ENCODE measurements at places on chromosomes 1 and 21. TPM values are rescaled to one million over a fixed set of nuclear protein-coding genes. Genes with fewer than 3 reads are reported as not detected.
A peak's percentile ranks its signal among the peaks of the same experiment; 100 is the strongest.

DNA sequence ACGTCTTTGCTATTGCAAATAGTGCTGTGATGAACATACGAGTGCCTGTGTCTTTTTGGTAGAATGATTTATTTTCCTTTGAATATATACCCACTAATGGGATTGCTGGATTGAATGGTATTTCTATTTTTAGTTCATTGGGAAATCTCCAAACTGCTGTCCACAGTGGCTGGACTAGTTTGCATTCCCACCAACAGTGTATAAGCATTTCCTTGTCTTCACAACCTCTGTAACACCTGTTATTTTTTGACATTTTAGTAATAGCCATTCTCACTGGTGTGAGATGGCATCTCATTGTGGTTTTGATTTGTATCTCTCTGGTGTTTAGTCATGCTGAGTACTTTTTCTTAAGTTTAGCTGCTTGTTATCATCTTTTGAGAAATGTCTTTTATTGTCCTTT is 215.0 kb downstream of the FMN2 start:
- DNase-seq = no peak

DNA sequence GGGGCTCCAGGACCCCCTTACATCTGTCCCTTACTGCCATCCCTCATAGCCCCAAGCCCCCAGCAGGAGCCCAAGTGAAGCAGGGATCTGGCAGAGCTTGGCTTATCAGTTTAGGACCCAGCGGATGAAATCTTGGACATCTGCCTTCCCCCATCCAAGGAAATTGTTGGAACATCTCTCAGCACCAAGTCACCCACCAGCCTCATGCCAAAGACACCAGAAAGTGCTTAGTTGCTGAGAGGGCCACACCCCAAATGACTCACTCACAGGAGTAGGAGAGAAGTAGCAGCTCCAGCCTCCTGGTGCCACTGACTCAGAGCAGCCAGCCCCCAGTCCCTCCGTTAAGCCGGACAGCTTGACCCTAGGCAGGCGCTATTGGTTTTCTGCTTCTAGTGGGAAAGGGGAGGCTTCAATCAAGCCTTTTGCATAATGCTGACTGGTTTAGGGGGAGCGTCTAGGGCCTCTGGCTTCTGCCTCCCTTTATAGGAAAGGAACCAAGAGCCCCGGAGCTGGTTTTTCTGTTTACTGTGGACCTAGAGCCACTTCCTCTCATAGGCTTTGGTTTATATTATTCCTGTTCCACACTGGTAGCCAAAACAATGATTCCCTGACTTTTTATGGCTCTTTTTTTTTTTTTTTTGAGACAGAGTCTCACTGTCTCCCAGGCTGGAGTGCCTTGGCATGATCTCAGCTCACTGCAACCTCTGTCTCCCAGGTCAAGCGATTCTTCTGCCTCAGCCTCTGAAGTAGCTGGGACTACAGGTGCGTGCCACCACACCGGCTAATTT is 114.2 kb upstream of the IPO9 start:
- no peak for DNase-seq

GRCh38 chr1:113786069-113786468 is 26.2 kb downstream of the RSBN1 start:
- DNase-seq = no peak

DNA sequence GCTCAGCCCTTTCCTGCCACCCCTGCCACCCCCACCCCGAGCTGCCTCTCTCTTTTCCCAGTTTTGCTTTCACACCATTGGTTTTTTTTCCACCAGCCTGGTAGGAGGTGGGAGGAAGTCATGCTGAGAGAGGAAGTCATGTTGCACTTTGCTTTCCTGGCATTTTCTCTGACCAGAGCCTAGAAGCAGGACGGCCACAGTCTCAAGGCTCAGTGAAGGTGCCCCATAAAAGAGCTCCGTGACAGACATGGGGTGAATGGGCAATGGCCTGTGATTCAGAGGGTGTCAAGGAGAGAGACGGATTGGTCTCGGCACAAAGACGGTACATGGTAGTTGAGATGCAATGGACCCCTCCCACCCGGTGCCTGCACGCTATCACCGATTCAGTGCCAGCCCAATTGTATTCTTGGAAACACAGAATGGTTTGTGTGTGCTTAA is 42.1 kb upstream of the DMRTB1 start:
- no peak for DNase-seq

DNA sequence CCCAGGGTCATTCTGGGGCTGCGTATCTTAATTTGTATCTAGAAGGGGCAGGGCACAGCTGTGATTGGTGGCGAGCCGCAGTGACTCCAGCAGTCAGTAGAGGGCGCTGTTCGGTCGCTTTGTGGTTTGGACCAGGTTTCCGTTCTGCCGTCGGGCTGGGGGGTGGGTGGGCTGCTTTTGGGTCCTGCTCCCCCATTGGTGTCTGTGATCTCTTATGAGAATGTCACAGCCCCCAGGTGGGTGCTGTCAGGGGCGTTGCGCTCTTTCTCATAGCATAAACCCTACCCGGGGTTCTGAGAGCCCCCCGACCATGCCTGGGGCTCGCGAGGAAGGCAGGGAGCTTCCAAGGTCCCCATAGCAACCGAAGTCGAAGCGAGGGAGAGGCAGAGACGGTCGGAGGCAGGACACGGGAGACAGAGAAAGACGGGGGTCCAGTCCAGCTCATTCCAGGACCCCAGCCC is 5.4 kb downstream of the TFF3 start:
- DNase-seq = peak; percentile 35

GRCh38 chr21:26555540-26556146 is 17.4 kb downstream of the CYYR1 start:
- no peak for DNase-seq

DNA sequence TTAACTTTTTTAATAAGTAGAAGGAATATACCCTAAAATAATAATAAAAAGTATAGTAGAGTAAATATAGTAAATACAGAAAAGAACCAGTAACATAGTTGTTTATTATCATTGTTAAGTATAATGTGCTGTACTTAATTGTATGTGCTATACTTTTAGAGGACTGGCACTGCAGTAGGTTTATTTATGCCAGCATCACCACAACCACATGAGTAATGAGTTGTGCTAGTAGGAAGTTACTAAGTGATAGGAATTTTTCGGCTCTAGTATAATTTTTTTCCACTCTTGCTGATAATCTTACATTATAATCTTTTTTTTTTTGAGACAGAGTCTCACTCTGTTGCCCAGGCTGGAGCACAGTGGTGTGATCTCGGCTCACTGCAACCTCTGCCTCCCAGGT is 71.6 kb downstream of the IVNS1ABP start:
- DNase-seq = no peak

DNA sequence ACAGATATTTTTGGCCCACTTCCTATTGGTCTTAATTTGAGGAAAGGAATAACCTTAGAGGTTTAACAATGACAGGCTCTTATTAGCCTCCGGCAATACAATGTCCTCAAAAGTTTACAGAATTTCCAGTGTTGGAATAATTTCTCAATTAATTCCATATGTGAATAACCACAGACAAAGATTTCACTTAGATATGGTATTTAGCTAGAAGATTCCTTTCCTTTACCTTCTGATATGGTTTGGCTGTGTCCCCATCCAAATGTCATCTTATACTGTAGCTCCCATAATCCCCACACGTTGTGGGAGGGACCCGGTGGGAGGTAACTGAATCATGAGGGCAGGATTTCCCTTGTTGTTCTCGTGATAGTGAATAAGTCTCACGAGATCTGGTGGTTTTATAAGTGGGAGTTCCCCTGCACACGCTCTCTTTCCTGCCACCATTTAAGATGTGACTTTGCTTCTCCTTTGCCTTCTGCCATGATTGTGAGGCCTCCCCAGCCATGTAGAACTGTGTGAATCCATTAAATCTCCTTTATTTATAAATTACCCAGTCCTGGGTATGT is 54.9 kb upstream of the RGS7 start:
- DNase-seq = no peak

Gene SPRR1B
- total RNA-seq = not detected

Gene CA14
- 0.36 TPM for total RNA-seq

Gene GFI1
- total RNA-seq = 0.32 TPM

Measured in prostate gland (tissue), 2 donors.